ENCODE measurements at places on chromosomes 16 and 17. TPM values are rescaled to one million over a fixed set of nuclear protein-coding genes. Genes with fewer than 3 reads are reported as not detected.

DNA sequence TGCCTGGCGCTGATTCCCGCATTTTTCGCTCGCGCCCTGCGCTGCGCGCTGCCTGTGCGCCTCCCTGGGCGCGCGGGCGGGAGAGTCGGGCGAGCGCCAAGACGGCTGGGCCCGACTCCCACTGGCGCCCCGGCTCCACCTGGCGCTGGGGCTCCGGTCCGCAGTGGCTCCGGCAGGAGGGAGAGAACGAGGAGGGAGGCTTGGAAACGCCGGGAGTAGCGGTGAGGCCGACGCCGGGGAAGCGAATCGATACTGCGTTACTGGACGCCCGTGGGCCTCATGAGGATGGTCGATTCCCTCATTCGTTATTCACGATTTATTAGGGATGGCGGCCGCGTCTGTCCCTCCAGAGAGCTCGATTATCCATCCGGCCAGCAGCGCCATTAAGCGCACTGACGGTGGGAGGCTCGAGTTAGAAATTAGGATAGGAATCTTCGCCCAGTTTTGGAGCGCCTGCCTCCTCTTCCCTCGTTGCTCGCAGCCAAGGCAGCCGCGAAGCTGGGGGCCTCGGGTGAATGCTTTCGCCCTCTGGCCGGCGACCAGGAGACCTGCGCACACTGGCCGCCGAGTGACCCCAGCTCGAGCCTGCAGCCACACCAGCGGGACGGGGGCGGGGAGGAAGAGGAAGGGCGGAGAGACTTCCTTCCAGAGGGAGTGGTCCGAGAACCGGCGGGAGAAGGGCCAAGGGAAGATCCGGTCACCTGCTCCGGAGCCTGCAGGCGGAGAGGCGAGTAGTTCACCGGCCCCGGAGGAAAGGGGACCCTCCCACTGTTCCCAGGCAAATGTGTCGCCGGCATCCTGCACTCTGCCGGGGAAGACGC, 1.3 kb upstream of the PCGF2 start:
- peak; percentile 80 for DNase-seq

- no peak for DNase-seq
These were observed 54.8 kb downstream of the NUP88 start for GRCh38 chr17:5364696-5365095.

- no peak for DNase-seq
These were observed 7.1 kb downstream of the DRC3 start for GRCh38 chr17:17979778-17980177.

DNA sequence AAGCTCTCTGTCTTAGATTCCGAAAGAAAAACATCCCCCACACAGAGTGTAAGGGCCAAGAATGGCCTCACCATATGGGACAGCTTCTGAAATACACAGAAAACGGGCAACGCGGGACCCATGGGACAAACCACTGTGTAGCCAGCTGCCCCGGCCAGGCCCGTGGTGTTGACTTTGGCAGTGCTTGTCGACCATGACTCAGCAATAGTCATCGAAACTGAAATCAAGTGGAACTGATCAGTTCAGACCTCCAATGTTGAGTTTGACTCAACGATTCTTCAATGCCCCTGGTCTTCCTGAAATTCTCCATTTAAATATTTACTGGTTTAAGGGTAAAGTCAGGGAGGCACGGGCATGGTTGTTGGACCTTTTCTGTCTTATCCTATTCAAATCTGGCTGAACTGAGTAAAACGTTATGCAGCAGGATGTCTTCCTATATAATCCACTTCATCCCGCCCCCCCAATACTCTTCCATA, 27.5 kb downstream of the ZFHX3 start:
- no peak for DNase-seq

The KCNH6 gene
- not detected for polyA plus RNA-seq

GRCh38 chr16:72884573-72884972, 163.4 kb downstream of the ZFHX3 start:
- DNase-seq = no peak

- no peak for DNase-seq
These were observed 81.8 kb downstream of the WDR59 start for GRCh38 chr16:74903120-74903519.

DNA sequence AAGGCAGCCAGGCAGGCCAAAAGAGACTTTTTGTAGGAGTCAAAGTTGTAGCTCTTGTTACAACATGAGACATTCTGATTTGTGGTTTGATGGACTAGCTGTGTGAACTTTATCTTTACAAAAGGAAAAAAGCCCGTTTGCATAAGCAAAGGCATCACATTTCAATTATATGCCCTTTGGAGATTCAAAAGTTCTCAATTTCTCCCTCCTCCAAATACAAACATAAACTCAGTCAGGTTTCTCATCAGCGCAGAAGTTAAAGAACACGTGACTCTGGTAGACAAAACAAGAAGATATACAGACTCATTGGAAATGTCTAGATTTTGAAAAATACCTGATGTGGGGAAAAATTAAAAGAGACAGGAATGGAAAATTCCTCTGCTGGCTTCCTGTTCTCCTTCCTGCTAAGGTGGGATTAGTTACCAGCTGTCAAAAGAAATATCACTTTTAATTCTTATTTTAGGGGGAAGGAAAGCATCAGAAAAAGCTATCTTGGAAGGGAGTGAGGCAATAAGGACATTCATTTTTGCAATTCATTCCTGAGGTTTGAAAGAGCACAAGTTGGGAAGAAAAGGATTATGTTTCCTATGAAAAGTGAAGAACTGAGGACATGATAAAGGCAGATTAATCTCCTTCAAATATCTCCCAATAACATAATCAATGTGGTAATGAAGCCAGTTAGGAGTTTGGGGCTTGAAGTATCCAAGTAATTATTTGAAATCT, 4.6 kb upstream of the KCNJ16 start:
- no peak for DNase-seq

The ASPA gene
- 5.5 TPM for polyA plus RNA-seq

The PHB1 gene
- not detected for polyA plus RNA-seq

DNA sequence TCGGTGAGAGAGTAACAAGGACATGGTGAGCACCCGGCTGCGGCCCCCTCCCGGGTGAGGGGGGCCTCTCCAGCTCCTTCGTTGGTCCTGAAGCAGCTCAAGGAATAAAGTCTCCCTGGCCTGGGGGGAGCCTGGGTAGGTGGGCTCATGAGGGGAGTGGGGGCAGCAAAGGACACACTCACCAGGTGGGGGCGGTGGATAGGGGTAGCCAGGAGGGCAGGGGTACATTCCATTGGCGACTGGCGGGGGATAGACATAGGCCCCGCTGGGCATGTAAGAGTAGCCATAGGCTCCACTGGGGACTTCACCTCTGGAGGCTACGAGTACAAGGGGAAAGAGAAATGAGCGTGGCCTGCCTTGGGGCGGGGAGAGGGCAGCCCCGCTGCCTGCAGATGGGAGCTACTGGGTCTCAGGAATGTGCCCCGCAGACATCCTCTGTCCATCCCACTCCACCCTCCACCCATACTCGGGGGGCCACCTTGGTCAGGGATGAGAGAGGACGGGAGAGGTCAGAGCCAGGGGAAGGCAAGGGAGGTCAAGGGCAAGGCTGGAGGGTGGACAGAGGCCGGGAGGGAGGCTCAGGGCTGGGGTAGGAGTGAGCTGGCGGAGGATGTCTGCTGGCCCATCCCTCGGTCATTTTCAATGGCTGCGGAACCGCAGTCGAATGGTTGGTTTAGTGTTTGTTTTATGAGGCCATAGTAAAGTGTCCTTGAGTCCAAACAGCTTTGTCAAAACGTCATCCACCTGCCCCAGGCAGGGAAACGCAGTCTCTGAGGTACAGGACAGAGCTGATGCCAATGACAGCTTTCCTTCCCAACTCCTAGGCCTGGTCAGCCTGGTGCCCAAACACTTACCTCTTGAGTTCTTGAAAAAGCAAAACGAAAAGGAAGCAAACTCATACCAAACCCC, 3.7 kb upstream of the UNC13D start:
- no peak for DNase-seq

The OTOP3 gene
- not detected for polyA plus RNA-seq

- DNase-seq = no peak
These were observed 9.9 kb upstream of the TEX2 start for GRCh38 chr17:64273006-64273405.

GRCh38 chr16:79298476-79298875, 302.1 kb downstream of the MAF start:
- no peak for DNase-seq

- DNase-seq = no peak
These were observed 1851.6 kb downstream of the TP53TG3F start for GRCh38 chr16:35310999-35311398.

- no peak for DNase-seq
These were observed 24.6 kb downstream of the HOXB1 start for GRCh38 chr17:48506246-48506645.

The CPHXL2 gene
- 0.34 TPM for polyA plus RNA-seq

The HBA2 gene
- polyA plus RNA-seq = 9,062 TPM

The ECI1 gene
- polyA plus RNA-seq = 43.4 TPM

The CIAO3 gene
- 15.8 TPM for polyA plus RNA-seq

The FOXF1 gene
- not detected for polyA plus RNA-seq
